ENCODE measurements at places on chromosomes 1 and 21. TPM values are rescaled to one million over a fixed set of nuclear protein-coding genes. Genes with fewer than 3 reads are reported as not detected.

SLC45A3 gene
- 12.3 TPM for total RNA-seq

DNA sequence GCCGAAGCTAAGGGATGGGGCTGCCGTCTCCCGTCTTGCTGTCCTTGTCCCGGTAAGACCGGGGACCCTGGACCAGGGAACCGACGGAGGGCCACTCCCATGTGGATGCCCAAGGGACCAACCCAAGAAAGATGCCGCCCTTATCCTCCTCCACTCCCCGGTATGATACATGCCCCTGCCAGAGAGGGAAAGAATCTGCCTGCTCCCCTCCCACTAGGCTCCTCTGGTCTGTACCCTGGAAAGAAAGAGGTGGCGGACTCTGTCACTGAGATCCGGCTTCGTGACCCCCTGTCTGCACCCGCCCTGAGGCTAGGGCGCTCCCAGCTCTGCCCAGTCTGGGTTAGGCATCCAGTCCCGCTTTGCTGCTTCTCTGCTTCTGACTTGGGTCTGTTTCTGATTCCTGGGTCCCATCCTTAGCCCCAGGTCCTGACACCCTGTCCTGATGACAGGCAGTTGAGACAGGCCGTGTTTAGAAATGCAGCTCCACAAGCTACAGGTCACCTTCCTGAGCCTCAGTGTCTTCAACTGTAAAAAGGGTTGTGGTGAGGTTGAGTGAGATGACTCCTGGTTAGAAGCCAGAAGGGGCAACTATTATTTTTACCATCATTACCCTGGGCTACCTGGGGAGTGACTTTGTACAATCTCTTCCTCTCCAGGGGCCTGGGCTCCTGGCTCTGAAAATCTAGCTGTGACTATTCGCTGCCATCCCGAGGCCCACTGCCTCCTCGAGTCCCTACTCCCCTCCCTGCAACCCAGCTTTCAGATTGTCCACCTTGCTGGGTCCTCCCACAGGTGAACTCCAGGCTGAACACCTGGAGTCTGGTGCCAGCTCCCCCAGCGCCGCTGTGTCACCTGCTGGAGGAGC, 3.7 kb downstream of the MATN1 start:
- peak overlapping the region; percentile 78 for H3K4me3 ChIP-seq
- H3K27ac ChIP-seq: peak overlapping the region; percentile 77
- no peaks in the 10 kb centered on the region for H3K36me3 ChIP-seq
- H3K27me3 ChIP-seq: no peaks in the 10 kb centered on the region
- peaks cover 22% of the 10 kb centered on the region for H3K4me1 ChIP-seq

DNA sequence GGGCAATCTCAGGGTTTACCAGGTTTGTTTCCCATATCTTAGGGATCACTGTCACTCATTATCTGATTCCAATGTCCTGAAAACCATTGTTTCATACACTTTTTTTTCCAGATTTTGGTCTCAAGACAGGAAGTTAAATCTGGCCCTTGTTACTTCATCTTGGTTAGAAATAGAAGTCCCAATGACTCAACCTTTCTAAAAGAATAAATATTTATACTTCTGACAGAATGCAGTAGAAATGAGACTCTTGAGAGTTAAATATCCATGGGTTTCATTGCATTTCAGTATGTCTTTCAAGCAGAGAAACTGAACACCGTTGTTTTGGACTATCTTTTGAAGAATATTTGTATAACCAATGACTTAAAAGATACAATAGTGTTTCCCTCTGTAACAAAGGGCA, 19.8 kb upstream of the VCAM1 start:
- no peak overlapping the region for H3K27ac ChIP-seq
- no peak overlapping the region for H3K4me3 ChIP-seq
- no peaks in the 10 kb centered on the region for H3K4me1 ChIP-seq

GRCh38 chr21:29245104-29245643, 53.5 kb upstream of the BACH1 start:
- no peak for DNase-seq
- no peak overlapping the region for H3K27ac ChIP-seq
- H3K4me3 ChIP-seq: no peak overlapping the region
- H3K36me3 ChIP-seq: no peaks in the 10 kb centered on the region
- no peaks in the 10 kb centered on the region for H3K27me3 ChIP-seq

- peak; percentile 15 for DNase-seq
- no peaks in the 10 kb centered on the region for H3K27me3 ChIP-seq
- no peaks in the 10 kb centered on the region for H3K36me3 ChIP-seq
- peaks cover 10% of the 10 kb centered on the region for H3K4me1 ChIP-seq
- no peak overlapping the region for H3K27ac ChIP-seq
- no peak overlapping the region for H3K4me3 ChIP-seq
Observed at GRCh38 chr21:15293240-15293639, 228.4 kb upstream of the NRIP1 start.

GRCh38 chr1:167412072-167412471, 106.3 kb downstream of the CD247 start:
- H3K4me3 ChIP-seq: no peak overlapping the region
- H3K4me1 ChIP-seq: no peaks in the 10 kb centered on the region
- no peak overlapping the region for H3K27ac ChIP-seq
